ENCODE measurements at places on chromosomes 12 and 14.

GRCh38 chr12:74551291-74551690 lies 13.7 kb downstream of the ATXN7L3B start:
- no peak for DNase-seq

DNA sequence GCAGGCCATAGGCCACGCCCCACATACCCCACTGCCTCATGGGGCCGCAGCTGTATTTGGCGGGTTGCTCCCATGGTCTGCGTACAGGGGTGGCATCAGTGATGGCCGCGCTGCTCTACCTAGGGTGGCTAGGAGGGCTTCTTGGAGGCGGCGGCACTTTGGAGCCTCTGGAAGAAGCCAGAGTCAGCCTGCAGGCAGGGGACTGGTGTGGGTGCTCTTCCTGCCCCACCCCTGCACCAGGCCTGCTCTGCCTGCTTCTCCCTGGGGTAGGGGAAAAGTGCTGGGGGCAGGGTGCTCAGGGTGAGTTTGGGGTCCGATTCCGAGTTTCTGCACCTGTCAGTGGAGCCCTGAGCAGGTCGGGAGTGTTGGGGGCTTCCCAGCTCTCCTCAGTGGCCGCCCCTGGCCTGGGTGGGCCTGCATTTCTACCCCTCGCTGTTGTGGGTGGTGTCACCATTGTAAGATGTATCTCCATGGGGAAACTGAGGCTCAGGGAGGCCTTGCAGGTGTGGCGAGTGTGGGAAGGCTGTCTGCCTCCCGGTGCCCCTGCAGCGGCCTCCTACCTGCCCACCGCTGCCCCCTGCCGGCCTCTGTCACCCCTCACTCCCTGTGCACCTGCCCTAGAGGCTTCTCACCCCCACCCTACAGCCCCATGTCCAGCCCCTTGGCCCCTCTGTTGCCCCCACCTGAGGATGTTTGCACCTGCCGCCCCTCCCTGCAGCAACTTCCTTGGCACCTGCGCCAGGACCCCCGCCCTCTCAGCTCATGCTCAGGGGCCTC lies 5.5 kb downstream of the CEP170B start:
- DNase-seq = peak; percentile 66

GRCh38 chr14:53951627-53952303 lies 4.9 kb downstream of the BMP4 start:
- peak; percentile 63 for DNase-seq

DNA sequence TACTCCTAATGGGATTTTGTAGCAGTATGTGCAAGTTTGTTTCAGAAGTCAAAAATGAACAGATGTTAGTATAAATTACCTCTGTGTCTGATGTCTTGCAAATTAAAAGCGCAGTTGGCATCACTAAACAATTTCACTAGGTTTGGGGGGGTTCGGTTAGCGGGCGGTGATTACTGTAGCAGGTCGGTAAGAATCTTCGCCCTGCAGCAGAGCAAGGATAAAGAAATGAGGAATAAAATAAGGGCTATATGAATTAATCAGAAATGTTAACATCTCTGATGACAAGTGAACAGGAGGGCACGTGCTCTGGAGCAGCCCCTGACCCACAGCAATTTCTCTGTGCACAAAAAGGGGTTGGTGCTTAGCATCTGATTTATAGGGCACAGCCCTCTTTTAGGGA lies 43.6 kb upstream of the VSX2 start:
- DNase-seq = no peak

DNA sequence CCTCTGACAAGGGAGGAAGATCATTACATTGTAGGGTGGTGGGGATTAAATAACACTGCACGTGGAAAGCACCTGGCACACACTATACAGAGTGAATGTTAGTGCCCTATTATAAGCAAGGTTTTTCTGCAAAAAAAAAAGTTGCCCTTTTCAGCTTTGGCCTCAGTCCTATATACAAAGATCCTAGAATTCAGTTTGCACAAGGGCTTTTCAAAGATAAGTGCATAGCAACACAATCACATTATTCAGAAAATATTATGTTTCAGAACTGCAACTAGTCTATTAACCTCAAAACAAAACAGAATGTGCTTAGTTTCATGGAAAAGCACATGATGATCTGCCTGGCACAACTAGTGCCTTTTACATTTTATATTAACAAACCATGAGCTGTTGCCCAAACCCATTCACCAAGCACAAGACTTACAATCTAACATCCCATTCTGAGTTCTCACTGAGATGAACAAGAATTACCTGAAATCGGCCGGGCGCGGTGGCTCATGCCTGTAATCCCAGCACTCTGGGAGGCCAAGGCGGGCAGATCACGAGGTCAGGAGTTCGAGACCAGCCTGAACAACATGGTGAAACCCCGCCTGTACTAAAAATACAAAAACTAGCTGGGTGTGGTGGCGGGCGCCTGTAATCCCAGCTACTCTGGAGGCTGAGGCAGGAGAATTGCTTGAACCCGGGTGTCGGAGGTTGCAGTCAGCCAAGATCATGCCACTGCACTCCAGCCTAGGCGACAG lies 1.8 kb downstream of the TM7SF3 start:
- DNase-seq = no peak

DNA sequence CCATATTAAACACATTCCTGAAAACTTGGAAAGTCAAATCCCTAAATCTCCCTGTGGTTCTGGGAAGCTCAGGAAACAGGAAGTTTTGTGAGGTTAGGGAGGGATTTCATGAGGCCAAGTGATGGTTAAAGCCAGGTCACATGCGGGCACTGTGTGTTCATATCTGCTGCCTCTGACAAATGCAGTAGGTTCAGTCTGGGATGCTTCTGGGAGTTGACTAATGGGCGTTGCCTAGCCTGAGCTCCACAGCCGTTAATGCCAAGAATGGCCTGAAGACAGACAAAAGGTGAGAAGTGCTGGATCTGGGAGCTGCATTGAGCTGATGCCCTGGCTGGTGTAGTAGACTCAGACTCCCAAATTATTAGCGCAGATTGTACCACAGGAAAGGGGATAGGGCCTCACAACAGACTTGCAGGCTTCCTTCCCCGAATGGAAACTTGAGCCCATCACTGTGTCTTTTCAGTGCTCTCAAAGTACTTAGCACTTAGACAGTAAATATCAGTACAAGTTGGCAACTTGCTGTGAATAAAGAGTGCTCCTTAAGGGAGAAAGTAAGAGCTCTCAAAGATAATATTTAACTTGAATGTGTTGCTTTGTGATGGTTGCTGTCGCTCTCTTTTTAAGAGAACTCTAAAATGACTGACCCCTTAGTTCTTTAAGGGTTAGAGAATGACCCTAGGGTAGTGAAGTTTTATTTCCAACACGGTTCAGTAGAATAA lies 17.3 kb downstream of the GSG1 start:
- no peak for DNase-seq

DNA sequence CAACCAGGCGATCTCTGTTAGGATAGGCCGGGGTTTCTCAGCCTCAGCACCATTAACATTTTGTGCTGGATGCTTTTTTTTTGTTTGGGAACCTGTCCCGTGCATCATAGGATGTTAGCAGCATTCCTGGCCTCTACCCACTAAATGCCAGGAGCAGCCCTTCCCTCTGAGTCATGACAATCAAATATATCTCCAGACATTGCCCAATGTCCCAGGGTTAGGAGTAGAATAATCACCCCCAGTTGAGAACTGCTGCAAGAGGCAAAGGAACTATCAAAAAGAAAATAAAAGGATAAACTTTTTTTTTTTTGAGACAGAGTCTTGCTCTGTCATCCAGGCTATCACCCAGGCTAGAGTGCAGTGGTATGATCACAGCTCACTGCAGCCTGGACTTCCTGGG lies 76.0 kb downstream of the ACACB start:
- DNase-seq = no peak

GRCh38 chr14:63644741-63645140 lies 3.1 kb upstream of the WDR89 start:
- no peak for DNase-seq

DNA sequence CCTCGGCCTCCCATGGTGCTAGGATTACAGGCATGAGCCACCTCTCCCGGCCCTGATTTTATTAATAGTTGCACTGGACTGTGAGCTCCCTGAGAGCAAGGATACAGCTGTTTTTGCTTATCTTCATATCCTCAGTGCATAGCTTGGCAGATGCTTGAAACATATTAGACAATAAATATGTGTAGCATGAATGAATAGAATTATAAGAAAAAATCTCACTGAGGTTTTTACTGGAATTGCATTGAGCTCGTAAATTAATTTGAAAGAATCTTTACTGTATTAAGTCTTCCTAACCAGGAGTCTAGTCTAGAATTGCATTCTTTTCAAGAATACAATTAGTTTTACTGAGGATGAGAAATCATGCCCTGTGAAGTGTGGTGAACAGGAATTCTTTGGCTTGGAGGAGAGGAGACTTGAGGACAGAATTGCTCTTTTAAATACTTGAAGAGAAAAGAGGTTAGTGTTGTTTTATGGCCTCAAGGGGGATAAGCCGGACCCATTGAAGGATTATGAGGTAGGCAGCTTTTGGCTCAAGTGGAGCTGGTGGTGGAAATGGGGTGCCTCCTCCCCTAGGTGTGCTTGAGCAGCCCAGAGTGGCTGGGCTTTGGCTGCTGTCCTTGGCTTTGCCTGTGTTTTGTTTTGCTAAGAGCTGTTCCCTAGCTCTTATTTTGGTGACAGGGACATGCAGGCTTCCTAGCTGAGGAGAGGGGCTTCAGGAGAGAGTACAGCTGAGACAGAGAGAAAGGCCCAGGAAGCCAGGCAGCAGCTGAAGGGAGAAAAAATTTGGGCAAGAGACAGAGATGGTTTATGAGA lies 34.0 kb downstream of the PLEKHD1 start:
- DNase-seq = no peak

- DNase-seq = no peak
Observed at GRCh38 chr14:29892327-29892726, 35.3 kb downstream of the PRKD1 start.

- DNase-seq = no peak
Observed at GRCh38 chr12:204261-204678, 9.7 kb downstream of the SLC6A12 start.

DNA sequence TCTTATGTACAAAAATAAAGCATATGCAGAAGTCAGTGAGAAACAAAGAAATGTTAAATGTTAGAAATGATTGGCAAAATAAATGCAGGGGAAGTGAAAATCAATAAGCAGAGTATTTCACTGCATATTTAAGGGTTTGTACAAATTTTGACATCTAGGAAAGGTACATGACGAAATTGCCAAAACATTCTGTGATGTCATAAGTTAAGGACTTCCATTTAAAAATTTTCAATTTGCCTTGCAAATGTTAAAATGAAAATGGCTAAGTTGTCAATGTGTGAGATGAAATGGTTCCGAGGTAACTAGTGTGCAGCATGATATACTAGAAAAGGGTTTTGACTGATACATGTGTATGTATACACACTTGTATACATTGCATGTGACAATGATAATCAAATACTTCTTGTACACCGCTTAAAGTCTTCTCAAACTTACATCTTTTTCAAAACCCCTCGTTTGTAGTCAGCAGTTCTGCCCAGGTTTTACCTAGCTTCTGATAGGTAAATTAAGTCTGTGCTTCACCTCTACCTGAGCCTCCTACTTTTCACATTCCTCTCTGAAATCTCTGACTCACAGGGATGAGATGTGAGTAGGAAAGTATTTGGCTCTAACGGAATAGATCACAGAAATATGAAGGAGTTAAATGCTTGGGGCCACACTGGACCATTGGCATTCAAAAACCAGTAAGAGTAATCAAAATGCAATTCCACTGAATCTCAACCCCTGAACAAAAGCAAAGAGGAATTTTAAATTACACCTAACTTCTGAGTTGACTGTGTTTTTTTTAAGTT lies 442.4 kb upstream of the FOXG1 start:
- no peak for DNase-seq

GRCh38 chr14:68576031-68576430 lies 216.8 kb downstream of the ZFP36L1 start:
- DNase-seq = no peak

DNA sequence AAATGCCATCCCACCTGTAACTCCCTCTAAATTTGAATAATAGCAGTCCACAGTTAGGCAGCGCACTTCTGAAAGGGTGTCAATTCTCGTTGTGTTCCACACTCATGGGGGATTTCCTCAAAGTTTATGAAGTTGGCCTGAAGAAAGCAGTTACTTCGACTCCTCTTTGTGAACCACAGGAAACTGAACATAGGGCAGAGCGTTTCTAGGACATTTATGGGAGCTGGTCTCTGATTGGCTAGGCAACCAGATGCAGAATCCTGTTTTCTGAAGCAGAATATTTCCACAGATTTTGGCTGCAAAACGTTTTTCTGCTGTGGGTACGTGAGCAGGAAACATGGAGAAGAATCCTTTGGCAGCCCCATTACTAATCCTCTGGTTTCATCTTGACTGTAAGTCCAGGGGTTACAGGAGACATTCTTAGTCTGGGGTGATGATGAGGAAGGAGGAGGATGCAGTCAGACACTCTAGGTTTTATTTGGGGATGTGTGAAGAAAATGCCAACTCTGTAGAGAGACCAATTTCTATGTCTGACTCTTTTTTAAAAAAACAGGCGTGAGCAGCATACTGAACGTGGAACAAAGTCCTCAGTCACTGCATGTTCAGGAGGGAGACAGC lies 431.5 kb upstream of the OR4E1 start:
- no peak for DNase-seq

DNA sequence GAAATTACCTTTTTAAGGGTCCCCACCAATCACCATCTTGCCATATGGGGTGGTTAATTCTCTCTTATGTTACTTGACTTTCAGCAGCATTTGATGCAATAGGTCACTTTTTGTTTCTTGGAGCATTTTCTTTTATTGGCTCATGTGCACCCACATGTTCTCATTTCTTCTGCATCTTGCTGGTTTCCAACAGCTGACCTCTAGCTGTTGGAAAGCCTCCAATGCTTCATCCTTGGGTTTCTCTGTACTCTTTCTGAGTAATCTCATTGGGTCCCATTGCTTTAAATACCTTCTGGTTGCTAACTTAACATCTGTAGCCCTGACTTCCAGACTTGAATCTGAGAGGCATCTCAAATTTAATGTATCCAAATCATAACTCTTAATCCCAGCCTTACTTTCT lies 116.8 kb downstream of the CRADD start:
- DNase-seq = no peak

- no peak for DNase-seq
Observed at GRCh38 chr14:72629534-72629933, 264.4 kb downstream of the DPF3 start.
